ENCODE measurements at places on chromosomes 1 and 21.

- DNase-seq = no peak
Observed at GRCh38 chr1:226051365-226051764, 11.2 kb upstream of the H3-3A start.

GRCh38 chr1:11158720-11159321 lies 30.3 kb upstream of the ANGPTL7 start:
- no peak for DNase-seq

GRCh38 chr1:25557543-25557942 lies 14.1 kb downstream of the LDLRAP1 start:
- DNase-seq = no peak

- DNase-seq = peak; percentile 77
Observed at GRCh38 chr1:148263128-148263905, 111.2 kb upstream of the NBPF11 start.

DNA sequence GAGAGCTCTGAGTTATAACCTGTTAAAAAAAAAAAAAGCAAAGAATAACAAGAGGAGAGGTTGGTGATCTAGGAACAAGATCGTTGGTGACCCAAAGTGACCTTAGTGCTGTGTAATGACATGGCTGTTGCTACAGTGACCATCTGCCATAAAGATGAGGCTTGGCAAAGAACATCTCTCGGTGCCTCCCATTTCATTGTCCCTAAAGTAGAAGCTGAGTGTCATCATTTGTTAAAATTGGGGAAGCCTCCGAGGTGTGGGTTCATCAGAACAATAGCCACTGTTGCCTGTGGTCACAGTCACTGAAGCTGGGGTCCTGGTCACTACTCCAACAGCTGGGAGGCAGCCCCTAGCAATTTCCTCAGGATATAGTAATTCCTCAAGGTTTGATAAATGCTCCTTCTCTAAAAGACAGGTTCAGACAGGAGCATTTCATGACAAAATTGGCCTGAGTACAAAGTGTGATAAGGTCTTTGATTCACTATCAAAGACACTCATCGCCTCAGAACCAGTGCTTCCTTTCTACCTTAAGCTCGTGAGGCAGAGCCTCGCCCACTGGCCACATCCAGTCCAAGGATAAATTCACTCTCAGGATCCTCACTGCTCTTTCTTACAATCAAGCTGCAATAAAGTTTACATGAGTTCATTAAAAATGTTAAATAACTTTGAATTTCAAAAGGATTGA lies 81.9 kb upstream of the RGS2 start:
- DNase-seq = no peak

DNA sequence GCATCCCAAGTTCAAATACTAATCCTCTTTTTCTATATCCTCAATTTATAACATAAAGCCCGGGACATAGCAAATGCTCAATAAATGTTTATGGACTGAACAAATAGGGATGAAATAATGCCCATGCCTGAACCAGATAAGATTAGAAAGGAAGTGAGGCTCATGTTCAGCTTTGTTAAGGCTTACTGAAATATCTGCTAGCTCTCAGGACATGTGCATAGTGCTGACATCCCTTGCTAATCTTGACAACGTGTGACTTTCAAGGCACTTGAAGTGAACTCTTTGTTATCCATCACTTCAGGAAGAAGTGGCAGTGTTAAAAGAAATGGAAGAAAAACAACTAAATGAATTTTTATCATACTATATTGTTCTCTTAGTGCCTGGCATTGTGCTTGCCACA lies 260.3 kb upstream of the SGIP1 start:
- no peak for DNase-seq

GRCh38 chr1:86114236-86114635 lies 42.3 kb downstream of the COL24A1 start:
- DNase-seq = peak; percentile 15

GRCh38 chr1:6267686-6268322 lies 6.9 kb upstream of the GPR153 start:
- no peak for DNase-seq

DNA sequence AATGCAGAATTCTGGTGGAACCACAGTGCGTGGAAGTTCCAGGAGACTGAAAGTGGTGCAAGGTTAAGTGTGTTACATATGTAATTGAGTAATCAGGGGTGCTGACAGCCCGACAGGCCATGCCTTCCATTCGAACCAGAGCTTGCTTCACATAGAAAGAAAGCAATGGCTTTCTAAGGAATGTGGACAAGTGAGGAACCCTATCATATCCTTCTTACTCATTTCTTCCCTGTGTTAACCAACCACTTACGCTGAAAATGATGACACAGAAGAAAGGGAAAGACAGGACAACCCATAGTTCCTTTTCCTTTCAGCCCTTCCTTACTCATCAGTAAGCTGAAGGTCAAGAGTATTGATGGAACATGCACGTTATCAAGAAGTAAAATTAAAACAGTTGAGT lies 48.1 kb upstream of the KCNA3 start:
- no peak for DNase-seq

DNA sequence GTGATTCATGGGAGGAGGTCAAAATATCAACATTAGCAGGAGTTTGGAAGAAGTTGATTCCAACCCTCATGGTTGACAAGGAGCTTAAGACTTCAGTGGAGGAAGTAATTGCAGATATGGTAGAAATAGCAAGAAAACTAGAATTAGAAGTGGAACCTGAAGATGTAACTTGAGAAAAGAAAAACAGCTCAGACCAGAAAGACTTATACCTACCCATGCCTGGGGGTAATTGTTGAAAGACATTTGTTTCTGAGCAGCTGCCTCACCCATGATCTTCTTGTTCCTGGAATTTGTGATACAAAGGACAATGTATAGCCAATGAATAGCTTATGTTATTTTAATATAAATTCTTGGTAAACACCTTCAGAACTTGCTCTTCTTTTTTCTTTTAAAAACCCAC lies 128.6 kb downstream of the LRIG2 start:
- DNase-seq = peak; percentile 22

DNA sequence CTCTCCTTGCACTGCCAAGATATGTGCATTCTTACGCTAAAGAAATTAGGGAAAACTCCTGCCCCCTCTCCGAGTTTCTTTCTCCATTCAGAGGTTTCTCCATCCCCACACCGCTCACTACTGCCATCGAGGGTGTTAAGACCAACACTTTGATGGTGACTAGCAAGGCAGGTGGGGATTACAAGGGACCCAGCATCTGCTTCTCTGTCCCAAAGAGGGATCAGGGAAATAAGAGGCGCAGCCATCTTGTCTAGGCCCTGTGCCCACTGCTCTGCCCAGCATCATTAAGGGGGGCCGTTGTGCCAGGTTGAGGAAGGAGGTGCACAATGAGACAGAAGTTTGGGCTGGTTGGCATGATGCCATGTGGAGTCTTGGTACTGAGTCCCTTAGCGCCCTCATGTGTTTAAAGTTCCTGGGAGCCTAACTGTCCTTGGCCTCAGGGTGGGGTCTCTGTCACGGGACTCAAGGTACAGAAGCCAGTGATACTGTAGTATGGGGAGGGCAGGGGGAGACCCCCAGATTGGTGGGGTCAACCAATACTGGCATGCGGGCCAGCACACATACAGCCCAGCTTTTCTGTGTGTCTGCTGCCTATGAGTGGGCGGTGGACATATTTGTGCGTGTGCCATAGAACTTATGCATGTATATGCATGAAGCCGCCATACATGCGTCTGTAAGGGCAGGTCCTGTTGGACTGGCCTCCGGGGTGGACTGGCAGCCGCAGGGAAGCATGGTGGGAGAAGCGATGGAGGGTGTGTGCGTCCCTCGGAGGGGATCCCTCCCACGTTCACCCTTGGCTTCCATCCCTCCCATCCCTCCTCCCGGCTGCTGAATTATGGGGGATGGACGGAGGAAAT lies 5.5 kb downstream of the EFNA3 start:
- peak; percentile 55 for DNase-seq

- DNase-seq = no peak
Observed at GRCh38 chr1:228450200-228450599, 33.5 kb upstream of the TRIM17 start.

- DNase-seq = no peak
Observed at GRCh38 chr21:45064091-45064490, 10.3 kb upstream of the ADARB1 start.

- DNase-seq = no peak
Observed at GRCh38 chr21:45392573-45392971, 12.4 kb upstream of the COL18A1 start.
